WTC11 (cell line): ENCODE measurements at places on chromosomes 5 and 9. TPM values are rescaled to one million over a fixed set of nuclear protein-coding genes. Genes with fewer than 3 reads are reported as not detected.

DNA sequence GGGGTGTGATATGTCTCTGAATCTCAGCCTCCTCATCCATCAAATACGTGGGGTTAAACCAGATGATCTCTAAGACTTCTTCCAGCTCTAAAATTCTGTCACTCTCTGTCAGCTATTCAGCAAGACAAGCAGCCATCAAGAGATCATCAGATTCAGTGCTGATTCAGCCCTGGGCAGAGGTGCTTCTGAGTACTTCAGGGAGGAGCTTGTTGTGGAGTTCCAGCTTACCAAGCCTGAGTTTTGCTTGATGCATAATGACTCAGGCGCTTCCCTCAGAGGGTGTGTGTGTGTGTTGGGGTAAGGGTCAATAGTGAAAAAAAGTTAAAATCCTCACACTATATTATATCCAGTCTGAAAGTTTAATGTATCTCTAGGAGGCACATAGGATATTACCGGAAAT lies 29.6 kb upstream of the TAF1L start:
- H3K4me1 ChIP-seq: no peaks in the 10 kb centered on the region
- peaks cover 16% of the 10 kb centered on the region for H3K36me3 ChIP-seq
- peaks cover 7% of the 10 kb centered on the region for H3K27me3 ChIP-seq

- H3K27me3 ChIP-seq: no peaks in the 10 kb centered on the region
- no peaks in the 10 kb centered on the region for H3K36me3 ChIP-seq
- H3K27ac ChIP-seq: no peak overlapping the region
- no peak for DNase-seq
Observed at GRCh38 chr9:82037126-82037525, 48.6 kb downstream of the SPATA31D1 start.

DNA sequence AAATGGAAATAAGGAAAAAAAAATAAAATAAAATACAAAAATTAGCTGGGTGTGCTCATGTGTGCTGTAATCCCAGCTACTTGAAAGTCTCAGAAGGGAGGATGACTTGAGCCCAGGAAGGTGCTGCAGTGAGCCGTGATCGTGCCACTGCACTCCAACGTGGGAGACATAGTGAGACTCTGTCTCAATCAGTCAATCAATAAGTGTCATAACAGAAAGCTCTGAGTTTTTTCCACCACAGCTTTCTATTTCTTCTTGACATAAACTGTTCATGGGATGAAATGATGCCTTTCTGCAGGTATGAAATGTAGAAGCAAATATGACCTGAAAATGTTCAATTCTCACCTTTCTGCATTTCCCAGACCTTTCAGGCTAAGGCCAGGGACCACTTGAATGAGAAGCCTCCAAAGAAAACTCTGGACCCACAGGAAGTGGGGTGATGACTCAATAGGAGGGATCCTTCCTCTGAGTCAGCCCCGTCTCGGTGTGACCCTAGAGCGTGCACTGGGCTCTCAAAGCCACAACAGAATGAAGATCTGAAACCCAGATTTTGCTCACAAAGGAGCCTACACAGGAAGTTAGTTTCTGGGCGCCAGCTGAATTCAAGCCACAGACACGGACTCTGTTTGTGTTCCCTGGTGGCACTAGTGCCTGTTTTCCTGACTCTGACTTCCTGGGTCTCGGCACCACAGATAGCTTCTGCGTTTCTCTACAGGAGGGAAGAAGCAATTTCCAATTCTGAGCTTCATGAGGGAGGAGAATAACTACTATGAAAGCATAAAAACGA lies 62.0 kb downstream of the ANKH start:
- no peak for DNase-seq
- peaks cover 4% of the 10 kb centered on the region for H3K4me1 ChIP-seq
- peak overlapping the region; percentile 73; the same call in 1 of the 2 replicates for H3K27ac ChIP-seq

The MCIDAS gene
- 0.20 TPM in 1 of 3 replicates, not detected in the others for total RNA-seq

The CDH6 gene
- 0.87 to 2.6 TPM (median 1.1 TPM) in 3 replicates for total RNA-seq

The PTTG1 gene
- total RNA-seq: 239 to 273 TPM (median 270 TPM) in 3 replicates

GRCh38 chr9:89078860-89079259 lies 87.6 kb downstream of the S1PR3 start:
- H3K27ac ChIP-seq: no peak overlapping the region
- no peaks in the 10 kb centered on the region for H3K4me1 ChIP-seq
- H3K36me3 ChIP-seq: no peaks in the 10 kb centered on the region
- DNase-seq: no peak
- H3K27me3 ChIP-seq: no peaks in the 10 kb centered on the region
- H3K4me3 ChIP-seq: no peak overlapping the region

GRCh38 chr5:53160895-53161294 lies 51.3 kb upstream of the MOCS2 start:
- no peak overlapping the region for H3K4me3 ChIP-seq
- no peaks in the 10 kb centered on the region for H3K27me3 ChIP-seq
- no peaks in the 10 kb centered on the region for H3K4me1 ChIP-seq
- DNase-seq: no peak
- H3K27ac ChIP-seq: no peak overlapping the region

DNA sequence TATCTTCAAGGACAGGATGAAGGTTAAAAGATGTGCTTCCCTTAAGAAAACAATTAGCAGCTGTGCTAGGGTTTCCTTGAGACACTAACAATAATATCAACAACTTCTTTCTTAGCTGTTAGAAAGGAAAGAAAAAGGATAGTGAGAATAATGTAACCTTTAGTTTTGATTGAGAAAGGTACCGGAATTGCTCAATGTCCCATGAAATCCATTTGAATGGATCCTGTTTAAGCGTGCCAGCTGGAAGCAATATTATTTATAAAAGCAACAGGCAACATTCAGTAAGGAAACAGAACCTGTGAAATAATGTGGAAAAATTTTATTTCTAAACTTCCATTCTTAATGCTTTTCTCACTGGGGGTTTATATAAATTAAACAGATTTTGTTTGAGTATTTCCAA lies 120.9 kb downstream of the CCDC192 start:
- H3K4me3 ChIP-seq: no peak overlapping the region
- no peak for DNase-seq

GRCh38 chr9:84866396-84867175 lies 197.1 kb downstream of the NTRK2 start:
- peaks cover 54% of the 10 kb centered on the region for H3K4me1 ChIP-seq
- H3K4me3 ChIP-seq: no peak overlapping the region
- H3K36me3 ChIP-seq: no peaks in the 10 kb centered on the region

DNA sequence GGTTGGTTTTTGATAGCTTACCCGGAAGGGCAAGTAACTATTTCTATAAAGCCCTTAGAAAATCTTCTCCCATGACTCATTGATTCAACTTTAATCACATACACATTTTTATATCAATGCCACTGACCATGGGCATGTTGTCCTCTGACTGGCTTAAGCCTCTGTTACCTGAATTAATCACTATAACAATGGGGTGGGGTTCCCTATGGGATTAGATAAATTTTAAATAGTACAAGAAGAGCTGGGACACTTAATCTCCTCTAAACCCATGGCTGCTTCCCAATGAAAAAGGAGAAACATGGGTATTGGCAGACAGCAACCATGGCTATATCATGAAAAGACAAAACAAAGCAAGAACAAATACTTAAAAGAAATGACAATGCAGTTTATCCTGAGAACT lies 636.2 kb downstream of the BRINP1 start:
- H3K27ac ChIP-seq: no peak overlapping the region
- H3K36me3 ChIP-seq: peaks cover 31% of the 10 kb centered on the region

The C5orf22 gene
- 30.8 to 40.6 TPM (median 36.6 TPM) in 3 replicates for total RNA-seq

The SPINK6 gene
- total RNA-seq: not detected in 3 replicates

DNA sequence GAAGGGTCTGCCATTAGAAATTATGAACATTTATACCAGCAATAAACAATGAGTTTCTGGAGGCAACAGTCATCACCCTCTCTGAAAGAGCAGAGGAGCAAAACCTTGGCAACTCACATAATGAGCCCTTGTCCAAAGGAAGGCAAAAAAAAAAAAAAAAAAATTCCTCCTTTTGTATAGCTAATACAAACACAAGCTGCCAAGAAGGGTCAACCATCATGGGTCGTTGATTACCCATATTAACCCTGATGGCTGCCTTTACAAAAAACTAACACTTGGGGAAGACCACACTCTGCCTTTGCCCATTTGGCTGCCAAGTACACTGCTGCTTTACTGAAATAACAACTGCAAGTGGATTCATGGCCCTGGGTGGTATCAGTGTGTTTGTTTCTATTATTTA lies 272.7 kb downstream of the ADAMTSL1 start:
- no peaks in the 10 kb centered on the region for H3K36me3 ChIP-seq
- peaks cover 2% of the 10 kb centered on the region; the same call in 1 of the 2 replicates for H3K27me3 ChIP-seq
- peaks cover 4% of the 10 kb centered on the region for H3K4me1 ChIP-seq
- H3K4me3 ChIP-seq: no peak overlapping the region

- H3K27me3 ChIP-seq: peaks cover 95% of the 10 kb centered on the region
- no peaks in the 10 kb centered on the region for H3K36me3 ChIP-seq
- peak overlapping the region; percentile 58 for H3K4me3 ChIP-seq
Observed at GRCh38 chr9:126676685-126677143, 63.0 kb downstream of the LMX1B start.

GRCh38 chr5:57692582-57693487 lies 210.2 kb upstream of the ACTBL2 start:
- H3K27ac ChIP-seq: no peak overlapping the region
- DNase-seq: peak; percentile 21
- no peaks in the 10 kb centered on the region for H3K36me3 ChIP-seq
- no peaks in the 10 kb centered on the region for H3K27me3 ChIP-seq

GRCh38 chr9:129587487-129588262 lies 33.2 kb downstream of the C9orf50 start:
- no peaks in the 10 kb centered on the region for H3K36me3 ChIP-seq
- no peak overlapping the region for H3K4me3 ChIP-seq
- peaks cover 34% of the 10 kb centered on the region for H3K27me3 ChIP-seq
- peaks cover 36% of the 10 kb centered on the region for H3K4me1 ChIP-seq
- DNase-seq: no peak

DNA sequence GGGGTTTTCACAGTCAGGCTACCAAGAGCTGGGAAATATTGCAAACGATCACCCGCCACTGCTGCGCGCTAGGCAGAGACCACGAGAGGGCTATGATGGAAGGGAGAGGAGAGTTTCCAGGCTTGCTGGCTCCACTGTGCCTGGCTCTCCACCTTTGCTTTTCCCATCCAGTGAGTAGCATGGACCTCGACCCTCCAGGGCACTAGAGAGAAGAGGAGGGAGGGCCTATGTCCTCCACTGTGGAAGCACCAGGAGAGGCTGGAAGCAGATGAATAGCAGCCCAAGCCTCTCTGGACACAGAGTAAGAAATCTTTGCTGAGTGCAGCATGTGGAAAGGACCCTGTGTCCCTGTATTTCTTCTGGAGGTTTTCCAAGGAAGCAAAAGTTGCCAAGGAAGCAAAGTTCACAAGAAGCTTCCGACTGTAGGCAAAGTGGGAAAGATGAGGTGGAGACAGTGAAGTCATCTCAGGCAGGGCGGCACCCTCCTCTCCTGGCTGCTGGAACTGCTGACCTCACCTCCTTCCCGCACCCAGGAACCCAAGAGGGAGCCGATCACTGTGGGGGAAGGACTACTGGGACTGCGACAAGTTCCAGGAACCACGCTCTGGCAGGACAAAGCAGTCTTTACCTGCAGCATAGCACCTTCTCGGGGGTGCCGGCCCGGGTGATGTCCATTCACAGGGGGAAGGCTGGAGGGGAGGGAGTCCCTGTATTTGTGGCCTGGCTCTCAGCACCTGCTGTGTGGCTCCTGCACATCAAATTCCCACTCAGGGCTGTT lies 79.6 kb downstream of the CSNK1A1 start:
- H3K4me1 ChIP-seq: peaks cover 7% of the 10 kb centered on the region; the same call in 1 of the 2 replicates
- H3K27ac ChIP-seq: no peak overlapping the region
- H3K27me3 ChIP-seq: no peaks in the 10 kb centered on the region; the same call in 1 of the 2 replicates
- no peak overlapping the region for H3K4me3 ChIP-seq
- DNase-seq: no peak
- H3K36me3 ChIP-seq: no peaks in the 10 kb centered on the region

- no peak for DNase-seq
- H3K4me3 ChIP-seq: no peak overlapping the region
- H3K27ac ChIP-seq: no peak overlapping the region
- no peaks in the 10 kb centered on the region for H3K36me3 ChIP-seq
- no peaks in the 10 kb centered on the region for H3K27me3 ChIP-seq
- H3K4me1 ChIP-seq: peaks cover 7% of the 10 kb centered on the region
Observed at GRCh38 chr5:19806756-19807155, 181.2 kb downstream of the CDH18 start.

The BTNL9 gene
- total RNA-seq: 1.6 to 3.4 TPM (median 1.8 TPM) in 3 replicates

DNA sequence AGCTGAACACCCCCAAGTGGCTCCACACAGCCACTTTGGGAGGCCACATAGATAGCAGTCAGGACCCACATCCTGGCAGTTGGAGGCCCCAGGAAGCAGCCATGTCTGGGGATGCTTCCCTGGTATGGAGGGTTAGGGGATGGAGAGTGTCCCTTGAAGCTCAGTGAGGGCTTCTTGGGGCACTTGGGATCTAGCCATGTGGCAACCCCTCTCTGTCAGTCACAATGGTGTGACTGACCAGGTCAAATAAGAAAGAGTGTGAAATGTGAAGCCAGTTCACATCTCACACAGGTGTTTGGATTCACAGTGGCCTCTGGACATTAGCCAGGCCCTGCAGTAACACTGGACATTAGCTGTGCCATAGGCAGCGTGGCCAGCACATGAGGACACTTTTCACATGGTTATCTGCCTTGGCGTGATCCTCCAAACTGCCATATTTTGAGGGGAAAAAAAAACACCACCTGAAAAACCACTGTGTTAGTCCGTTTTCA lies 53.9 kb upstream of the IL17B start:
- no peak for DNase-seq
- no peak overlapping the region for H3K27ac ChIP-seq
- no peak overlapping the region for H3K4me3 ChIP-seq
- H3K4me1 ChIP-seq: peaks cover 30% of the 10 kb centered on the region

The HRH2 gene
- 9.3 to 12.7 TPM (median 12.2 TPM) in 3 replicates for total RNA-seq

- H3K4me1 ChIP-seq: peaks cover 10% of the 10 kb centered on the region
- no peaks in the 10 kb centered on the region for H3K36me3 ChIP-seq
- no peak overlapping the region for H3K27ac ChIP-seq
- DNase-seq: no peak
Observed at GRCh38 chr9:126852086-126852688, 8.3 kb upstream of the ZBTB34 start.

The IRX4 gene
- total RNA-seq: 7.0 to 9.0 TPM (median 7.6 TPM) in 3 replicates

DNA sequence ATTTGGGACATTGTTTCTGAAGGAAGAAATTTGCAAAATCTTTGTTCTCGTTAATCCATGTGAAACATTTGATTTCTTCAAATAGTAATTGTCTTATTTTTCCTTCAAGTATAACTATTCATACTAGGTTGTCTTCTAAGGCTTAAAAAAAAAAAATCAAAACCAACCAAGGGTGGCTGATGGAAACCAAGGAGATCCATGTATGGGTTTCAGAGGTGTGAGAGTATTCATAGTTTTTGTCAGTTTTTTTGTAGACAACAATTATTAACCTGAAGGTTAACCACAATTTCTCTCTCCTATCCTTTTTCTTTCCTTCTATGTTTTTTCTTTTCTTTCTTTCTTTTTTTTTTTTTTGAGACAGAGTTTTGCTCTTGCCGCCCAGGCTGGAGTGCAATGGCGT lies 35.4 kb downstream of the KDM4C start:
- H3K27me3 ChIP-seq: no peaks in the 10 kb centered on the region
- peaks cover 29% of the 10 kb centered on the region for H3K4me1 ChIP-seq
- no peak overlapping the region for H3K4me3 ChIP-seq
- peaks cover 33% of the 10 kb centered on the region for H3K36me3 ChIP-seq

GRCh38 chr5:96342581-96342980 lies 90.5 kb downstream of the PCSK1 start:
- no peaks in the 10 kb centered on the region for H3K27me3 ChIP-seq
- no peaks in the 10 kb centered on the region for H3K36me3 ChIP-seq
- H3K4me3 ChIP-seq: no peak overlapping the region
- DNase-seq: no peak
- peaks cover 8% of the 10 kb centered on the region for H3K4me1 ChIP-seq

The ANKRD31 gene
- total RNA-seq: 0.09 to 0.18 TPM (median 0.09 TPM) in 3 replicates
